ENCODE measurements at places on chromosomes 3 and 15.

DNA sequence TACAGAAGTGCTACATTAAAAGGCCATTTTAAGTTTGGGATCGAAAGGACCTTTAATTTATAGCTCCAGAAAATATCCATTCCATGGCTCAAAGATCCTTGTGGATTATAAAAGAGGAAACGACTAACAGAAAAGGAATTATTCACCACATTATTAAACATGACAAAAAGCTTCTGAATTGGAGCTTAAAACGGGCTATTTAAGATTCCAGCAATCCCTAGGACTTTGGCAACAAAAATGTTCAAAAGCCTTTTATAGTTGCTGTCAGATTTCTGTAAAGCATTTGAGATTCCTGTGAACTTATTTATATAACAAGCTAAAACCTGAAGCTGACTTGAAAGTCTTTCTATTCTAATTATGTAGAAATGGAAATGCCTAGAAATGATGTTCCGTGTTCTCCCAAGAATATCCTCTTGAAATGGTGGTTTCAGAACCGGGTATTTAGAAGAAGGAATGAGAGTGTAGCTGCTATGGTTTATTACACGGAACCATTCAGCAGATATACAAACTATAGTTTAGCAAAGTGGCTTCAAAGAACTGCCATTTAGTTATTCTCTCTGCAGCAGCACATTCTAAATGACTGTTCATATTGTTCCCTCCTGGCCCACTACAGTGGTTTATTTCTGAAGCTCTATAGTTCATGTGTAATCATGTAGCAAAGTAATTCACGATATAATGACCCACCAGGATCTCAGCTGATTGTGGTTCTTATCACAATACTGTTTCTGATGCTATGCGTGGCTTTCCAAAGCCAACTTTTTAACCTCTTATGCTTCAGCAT, 961.7 kb downstream of the FHIT start:
- DNase-seq, result no peak

DNA sequence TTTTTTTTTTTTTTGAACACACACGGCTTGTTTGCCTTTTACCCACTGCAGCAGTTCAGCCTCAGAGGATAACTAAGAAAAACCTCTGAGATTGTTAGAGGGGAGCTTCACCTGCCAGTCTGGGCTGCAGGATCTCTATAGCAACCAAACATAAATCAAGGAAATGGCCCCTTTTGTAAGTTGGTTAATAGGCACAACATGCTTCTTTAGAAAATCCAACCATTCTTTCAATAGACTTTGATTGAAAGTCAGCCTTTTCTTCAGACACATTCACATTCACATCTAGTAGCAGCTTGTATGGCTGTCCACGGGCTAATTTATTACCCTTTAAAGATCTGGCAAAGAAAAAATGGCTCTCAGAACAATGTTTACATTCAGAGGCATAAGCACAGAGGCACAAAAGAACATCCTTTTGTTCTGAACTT, 136.6 kb upstream of the RARB start:
- DNase-seq, result no peak

DNA sequence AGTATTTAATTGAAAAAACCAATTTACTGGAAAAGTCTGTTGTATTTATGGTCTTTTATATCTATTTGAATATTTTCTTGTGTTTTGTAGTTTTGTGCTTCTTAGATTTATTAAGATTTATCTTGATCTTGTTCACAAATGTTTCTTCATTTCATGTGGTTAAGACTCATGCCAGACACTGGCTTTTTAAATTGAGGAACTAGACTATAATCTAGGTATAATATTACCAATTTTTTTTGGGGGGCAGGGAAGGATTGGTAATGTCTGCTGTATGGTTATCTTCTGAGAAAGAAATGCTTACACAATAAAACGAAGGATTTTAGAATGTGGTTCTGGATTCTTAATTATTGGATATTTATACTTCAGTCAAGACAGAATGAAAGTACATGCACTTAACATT, 24.9 kb downstream of the AP4E1 start:
- peak; percentile 58 for DNase-seq

DNA sequence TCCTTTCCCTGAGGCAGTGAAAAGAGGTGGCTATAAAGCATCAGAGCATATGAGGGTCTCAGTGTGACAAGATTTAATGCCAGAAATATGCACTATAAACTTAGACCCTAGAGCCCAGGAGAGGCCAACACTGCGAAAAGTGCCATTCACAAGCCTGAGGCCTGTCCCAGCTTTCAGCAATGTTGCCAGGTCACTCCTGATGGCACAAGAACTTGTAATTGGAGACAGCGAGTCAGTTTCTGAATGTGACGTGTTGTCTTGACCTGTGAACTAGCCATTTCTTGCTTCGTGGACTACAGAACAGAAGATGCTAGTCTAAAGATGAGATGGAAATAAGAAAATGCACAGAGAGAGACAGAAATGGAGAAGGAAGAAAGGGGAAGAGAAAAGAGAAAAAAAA, 87.9 kb downstream of the WDR72 start:
- DNase-seq, result no peak

GRCh38 chr3:127694467-127695215, 21.9 kb downstream of the ABTB1 start:
- peak; percentile 43 for DNase-seq

DNA sequence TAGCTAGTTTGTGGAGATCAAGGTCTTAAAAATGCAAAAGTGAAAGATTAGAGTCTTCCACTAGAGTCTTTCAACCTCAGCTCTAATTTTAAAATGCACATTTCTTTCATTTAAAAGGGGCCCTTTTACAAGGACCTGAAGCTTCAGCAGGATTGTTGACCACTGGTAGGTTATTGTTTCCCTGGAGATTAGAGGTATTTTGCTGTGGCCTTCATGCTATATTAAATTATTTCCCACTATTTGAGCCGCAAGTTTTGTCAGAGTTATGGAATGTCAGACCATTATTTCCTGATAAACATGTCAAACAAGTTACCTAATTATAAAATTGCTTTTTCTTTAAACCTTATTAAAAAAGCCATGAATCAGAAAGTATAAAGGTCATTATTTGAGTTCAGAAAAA, 103.1 kb upstream of the CCNL1 start:
- no peak for DNase-seq

DNA sequence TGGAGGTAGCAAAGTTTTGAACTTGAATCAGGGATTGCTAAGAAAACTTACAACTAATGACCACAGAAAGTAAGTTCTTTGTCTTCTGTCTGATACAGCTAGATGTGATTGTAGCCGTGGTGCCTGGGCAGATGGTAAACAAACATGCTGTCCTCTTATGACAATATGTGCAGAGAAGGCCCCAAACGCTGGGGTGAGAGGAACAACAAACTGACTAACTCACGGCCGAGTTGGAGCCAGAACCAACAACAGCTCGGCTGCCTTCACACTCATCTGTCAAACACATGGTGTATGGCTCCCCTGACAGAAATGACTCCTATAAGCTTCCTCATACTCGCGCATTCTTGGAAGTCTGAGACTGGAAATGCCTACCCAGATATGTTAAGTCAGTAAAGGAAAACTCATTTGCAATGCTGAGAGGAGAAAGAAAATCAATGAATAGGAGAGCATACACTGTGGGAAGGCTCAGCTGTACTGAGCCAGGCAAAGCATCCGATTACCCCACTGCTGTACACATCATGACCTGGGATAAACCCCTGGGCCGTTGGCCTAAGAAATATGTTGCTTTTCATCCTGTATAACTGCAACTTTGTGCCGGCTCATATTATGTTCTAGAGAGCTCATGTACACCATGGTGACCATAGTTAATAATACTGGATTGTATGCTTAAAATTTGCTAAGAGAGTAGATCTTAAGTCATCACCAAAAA, 5.7 kb downstream of the THBS1 start:
- no peak for DNase-seq

DNA sequence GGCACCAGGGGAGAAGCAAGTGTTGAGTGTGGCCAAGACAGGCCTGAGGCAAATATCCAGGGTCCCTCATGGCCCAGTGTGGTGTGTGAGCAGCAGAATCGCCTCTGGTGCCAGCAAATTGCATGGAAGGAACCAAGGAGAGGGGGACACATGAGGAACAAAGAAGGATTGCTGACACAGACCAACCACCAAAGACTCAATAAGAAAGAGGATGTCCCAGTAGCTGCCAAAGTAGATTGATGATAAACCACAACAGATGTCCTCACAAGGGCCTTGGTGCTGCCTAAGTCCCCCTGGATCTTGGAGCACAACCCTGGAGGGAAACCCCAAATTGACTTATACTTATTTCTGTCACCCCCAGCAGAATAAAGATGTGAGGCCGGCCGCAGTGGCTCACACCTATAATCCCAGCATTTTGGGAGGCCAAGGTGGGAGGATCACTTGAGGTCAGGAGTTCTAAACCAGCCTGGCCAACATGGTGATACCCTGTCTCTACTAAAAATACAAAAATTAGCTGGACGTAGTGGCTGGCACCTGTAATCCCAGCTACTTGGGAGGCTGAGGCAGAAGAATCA, 10.6 kb downstream of the SRGAP3 start:
- DNase-seq, result no peak

GRCh38 chr3:107574650-107575049, 51.9 kb downstream of the BBX start:
- DNase-seq, result peak; percentile 38

- DNase-seq, result no peak
These were observed 120.3 kb downstream of the MYO9A start for GRCh38 chr15:71997691-71998090.

DNA sequence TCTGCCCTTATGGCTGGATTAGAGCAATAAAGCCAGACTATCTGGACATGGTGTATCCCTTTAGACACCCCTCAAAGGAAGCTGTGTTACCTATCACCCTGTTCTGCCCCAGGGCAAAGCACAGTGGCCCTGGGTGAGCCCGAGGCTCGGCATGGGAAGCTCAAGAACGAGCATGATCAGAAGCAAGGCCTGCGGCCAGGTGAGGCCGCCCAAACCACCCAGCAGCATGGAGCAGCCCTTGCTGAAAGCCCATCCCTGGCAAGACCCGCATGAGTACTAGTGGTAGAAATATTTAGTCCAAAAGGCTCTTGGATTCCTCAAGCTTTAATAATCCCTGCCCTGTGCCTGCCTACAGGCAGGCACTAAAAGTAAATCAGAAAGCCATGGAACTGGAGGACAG, 261.1 kb downstream of the MEX3B start:
- DNase-seq, result no peak

DNA sequence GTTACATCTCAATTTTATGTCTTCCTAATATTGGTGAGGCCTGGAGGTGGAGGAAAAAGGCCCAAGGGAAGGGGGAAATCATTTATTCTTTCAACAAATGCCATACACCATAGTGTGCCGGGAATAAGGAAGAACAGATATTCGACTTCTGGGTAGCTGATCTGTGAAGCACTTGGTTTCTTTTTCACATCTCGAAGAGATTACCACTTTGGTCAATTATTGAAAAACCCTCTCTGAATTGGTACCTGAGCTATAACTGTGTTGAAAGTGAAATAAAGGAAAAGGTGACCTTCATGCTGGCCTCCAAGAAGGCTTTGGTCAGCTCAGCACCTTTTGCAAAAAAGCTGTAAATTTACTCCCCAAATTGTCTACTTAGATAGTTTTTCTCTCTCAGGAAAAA, 14.2 kb upstream of the MB21D2 start:
- no peak for DNase-seq

GRCh38 chr3:123621850-123622189, 37.0 kb upstream of the HACD2 start:
- no peak for DNase-seq

DNA sequence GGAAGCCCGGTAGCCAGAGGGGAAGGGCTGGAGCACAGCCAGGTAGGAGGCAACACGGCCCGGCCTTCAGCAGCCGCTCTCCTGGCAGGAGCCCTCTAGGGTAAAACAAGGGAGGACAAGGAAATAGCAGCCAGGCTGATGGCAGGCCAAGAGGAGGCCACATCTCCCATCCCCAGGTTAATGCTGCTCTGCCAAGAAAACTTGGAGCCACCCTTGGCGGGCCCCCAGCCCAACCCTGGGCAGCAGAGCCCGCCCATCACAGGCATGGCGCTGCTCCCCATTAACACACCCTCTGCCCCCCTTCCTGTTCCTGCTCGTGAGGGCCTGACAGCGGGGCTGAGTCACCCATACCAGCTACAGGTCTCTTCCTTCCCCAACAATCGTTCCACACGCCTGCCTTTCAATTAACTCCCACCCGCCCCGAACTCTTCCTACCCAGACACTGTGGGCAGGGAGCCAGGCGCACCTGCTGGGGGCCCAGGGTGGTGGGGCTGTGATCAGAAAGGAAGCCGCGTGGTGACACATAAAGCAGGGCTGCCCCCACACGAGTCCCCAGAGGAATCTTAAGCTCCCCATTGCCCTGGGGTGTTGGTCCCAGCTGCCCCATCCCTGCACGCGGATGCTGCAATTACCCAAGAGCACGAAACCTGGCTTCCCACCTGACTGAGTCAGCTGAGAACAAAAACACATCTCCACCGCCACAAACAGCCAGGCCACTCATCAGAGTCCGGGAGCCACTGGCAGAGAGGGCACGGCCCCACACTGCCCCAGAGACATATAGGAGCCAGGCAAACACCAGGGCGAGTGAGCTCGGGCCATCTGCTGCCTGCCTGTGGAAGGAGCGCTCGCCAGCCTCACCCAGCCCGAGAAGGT, at the start of gene C15orf62:
Gene C15orf62 (plus strand): TSS at position 707 of the 873 bp plus-strand sequence. CDS start 516 bp downstream, outside the sequence.
- peak; percentile 91 for DNase-seq

GRCh38 chr15:60814062-60814461, 335.1 kb upstream of the ICE2 start:
- DNase-seq, result no peak

GRCh38 chr3:169311381-169311780, 352.1 kb downstream of the MECOM start:
- DNase-seq, result no peak

DNA sequence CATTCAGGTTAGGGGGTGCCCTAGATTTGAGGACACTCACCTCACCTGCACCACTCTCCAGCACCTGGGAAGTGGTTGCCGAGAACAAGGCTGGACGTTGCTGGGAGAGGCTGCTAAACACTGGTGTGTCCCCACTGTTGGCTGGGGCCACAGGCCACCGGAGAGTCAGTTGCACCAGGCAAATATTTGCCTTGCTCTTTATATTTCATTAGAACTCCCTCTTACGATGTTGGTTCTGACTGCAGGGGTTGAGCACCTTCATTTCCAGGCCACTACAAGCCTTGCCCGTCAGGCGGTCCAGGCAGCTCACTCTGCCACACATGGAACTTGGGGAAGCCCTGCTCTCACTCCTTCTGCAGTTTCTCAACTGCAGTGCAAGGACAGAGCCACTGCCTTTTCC, 30.7 kb downstream of the HCN4 start:
- DNase-seq, result no peak

- DNase-seq, result no peak
These were observed 55.1 kb upstream of the POLR2M start for GRCh38 chr15:57651445-57651844.

DNA sequence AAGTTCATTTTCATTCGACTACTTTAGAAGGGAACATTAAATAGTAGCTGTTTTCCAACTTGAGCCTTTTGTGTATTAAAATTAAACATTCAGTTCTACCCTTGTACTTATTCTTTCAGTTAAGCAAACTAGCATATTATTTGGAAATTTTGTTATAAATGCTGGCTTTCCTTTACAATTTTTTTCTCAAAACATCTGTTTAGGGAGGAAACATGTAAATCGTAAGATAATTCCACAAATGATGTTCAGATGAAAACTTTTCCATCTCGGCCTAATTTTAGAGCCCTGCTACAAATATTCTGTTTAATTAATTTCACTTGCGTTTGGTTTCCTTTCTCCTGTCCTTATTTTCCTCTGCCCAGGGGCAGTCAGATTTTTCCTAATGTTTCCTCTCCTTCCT, 476.2 kb upstream of the RGMA start:
- no peak for DNase-seq

GRCh38 chr15:99504823-99505551, 60.8 kb upstream of the MEF2A start:
- DNase-seq, result no peak

- no peak for DNase-seq
These were observed 259.3 kb downstream of the ZBTB20 start for GRCh38 chr3:114887806-114888205.

GRCh38 chr3:186128158-186128557, 19.3 kb upstream of the ETV5 start:
- no peak for DNase-seq

Measured in KBM-7 (cell line).